ENCODE measurements at places on chromosomes 4 and X.

DNA sequence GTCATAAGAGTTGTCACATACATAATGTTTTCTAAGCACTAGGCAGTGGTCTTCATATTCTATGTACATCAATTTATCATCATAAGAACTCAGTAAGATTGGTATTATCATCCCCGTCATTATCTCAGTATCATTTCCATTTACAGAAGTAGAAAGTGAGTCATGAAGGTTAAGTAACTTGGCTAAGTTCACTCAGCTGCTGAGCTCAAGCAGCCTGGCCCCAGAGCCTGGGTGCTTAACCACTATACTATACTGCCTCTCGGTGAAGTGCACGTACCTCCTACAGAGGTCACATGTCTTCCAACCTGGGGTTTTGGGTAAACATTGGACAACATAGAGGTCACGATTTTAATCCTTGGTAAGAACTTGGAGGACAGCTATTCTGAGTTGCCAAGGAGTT is 161.5 kb upstream of the GATB start:
- no peak for DNase-seq

DNA sequence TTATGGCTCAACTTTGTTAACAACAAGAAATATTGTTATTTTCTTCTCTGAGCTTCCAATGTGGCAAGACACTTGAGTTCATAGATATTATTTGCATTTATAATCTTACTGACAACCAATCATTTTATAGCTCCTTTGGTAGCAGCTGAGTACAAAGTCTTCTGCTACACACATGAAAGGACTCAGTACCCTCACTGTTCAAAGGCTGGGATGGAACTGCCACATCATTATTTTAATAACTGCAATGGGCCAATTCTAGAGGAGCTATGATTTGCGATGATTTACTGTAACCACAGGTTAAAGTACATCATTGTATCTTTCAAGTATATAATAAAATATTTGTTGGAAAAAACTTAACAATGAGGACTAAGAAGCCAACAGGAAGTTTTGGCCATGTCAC is 10.9 kb downstream of the MTTP start:
- DNase-seq: no peak

- peak; percentile 44 for DNase-seq
Measured at GRCh38 chr4:185640811-185641675, 105.7 kb upstream of the PDLIM3 start.

DNA sequence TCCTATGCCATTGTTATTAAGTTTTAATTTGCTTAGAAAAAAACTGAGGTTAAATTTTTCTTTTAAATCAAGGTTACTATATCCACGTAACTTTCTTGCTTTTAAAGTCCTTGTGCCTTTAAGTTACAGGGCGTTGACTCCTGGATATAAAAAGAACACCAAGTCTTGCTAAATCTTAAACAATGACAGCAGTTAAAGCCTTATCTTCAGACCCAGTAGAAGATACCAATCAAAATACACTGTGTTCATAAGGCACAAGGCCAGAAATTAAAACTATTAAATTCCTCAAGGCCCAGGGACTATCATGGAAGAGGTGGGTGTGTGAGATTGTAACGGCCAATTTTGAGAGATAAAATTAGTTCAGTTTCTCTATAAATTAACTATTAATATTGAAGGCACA is 60.4 kb downstream of the PAGE2 start:
- no peak for DNase-seq

DNA sequence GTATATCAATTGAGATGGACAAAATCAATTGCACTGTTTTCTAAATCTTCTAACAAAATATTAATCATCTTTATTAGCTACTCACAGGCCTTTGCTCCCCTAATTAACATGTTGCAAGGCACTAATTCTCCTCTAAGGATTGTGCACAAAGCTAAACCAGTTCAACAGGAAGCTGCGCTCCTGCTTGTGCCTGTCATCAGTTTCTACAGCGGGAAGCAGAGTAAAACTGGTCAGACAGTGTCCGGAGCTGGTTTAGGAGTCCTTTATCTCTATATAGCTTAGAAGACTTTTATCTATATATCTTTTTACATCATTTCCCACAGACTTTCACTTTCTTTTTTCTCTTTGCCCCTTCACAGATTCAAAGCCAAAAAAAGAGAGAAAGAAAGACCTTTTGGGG is 79.1 kb downstream of the ELOVL6 start:
- DNase-seq: no peak

- DNase-seq: no peak
Measured at GRCh38 chr4:7206385-7206784, 14.0 kb downstream of the SORCS2 start.

GRCh38 chr4:139606579-139607501 is 50.8 kb upstream of the SETD7 start:
- no peak for DNase-seq

- DNase-seq: no peak
Measured at GRCh38 chrX:132909643-132910042, 48.8 kb downstream of the HS6ST2 start.

DNA sequence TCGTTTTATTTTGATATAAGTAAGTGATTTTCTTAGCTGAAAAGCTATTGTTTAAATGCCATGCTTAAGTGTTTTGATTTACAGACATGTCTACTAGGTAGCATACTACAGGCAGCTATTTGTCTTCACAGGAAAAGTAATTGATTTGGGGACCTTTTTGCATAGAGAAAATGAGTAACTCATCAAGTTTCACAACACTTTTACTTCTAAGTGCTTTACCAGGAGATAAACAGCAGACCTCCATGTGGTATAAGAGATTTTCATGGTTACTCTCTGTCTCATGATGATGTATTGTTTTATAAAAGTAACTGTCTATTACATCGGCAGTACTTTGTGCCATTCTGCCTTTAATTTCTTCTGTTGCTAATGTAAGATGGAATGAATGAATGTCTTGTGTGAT is 28.7 kb downstream of the RBPJ start:
- no peak for DNase-seq

DNA sequence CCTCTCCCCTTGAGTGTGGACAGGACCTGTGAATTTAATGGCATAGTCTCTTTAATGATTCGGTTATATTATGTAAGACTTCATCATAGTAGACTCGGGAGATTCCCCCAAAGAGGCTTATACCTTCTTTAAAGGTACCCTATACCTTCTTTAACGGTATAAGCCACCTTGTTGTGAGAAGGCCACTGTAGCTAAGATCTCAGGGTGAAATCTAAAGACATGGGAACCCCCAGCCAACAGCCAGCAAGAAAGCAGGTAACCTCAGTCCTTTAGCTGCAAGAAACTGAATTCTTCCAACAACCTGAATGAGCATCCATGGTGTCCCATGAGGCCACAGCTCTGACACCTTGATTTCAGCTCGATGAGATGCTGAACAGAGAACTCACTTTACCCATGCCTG is 931 bp downstream of the DDX60 start:
- no peak for DNase-seq

- no peak for DNase-seq
Measured at GRCh38 chr4:8115916-8116315, 42.7 kb downstream of the ABLIM2 start.

DNA sequence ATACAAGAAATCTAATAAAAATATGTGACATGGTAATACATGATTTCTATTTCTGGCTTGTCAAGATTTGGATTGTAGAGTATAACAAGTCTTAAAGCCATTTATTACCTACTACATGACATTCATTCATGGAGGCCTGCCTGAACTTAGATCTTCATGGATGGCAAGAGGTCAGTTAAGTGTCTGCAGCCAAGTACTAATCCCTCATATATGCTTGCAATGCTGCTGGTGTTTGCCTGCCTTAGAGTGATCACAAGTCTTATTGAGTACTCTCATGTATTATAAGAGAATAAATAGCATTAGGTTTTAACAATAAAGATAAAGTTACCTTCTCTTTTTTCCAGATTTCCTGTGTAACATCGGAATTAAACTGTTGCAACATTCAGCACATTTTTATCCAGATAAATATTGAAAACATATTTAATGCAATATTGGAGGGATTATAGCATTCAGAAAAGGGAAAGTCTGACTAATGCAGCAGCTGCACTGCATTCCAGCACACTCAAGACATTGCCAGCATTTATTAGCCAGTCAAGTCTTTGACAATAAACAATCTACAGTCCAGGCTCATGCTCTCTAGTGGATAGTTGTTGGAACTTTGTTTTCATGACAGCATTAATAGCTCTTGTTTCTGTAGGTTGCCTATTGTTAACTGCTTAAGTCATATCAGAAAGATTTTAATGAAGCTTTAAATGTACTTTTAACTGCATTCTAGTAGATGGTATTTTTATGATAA is 737.1 kb downstream of the FAT4 start:
- DNase-seq: no peak

DNA sequence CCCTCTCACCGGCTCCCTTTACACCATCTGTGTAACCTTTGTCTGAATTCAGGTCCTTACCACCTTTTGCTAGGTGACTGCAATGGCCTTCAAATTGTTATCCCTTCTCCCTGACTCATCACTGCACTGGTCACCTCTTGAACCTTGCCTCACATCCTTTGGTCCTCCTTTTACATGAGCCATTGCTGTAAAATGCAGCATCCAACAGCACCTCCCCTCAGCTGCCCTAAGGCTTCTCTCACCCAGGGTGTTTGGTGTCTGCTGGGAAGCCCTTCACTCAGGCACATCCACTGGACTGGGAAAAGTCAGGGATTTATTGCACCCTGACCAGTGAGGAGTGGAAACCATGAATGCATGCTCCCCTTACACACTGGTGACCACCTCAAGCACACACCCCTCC is 192.5 kb upstream of the GATB start:
- DNase-seq: no peak

- no peak for DNase-seq
Measured at GRCh38 chr4:19455196-19455595, 796.5 kb upstream of the SLIT2 start.

DNA sequence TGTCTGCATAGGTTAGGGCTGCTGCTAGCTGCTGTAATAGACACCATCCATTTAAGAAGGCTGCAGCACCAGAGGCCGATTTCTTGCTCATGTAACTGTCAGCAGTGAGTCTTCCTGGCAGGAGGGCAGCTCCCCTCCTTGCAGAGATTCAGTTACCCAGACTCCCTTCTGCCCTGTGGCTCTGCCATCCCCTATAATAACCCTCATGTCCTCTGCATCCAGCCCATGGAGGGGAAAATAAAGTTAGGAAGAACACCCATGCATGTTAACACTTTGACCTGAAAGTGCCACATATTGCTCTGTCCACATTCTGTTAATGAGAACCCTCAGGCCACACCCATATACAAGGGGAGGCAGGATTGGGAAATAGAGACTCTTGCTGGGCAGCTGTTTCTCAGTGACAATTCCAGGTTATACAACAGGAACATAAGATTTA is 5.4 kb downstream of the STBD1 start:
- no peak for DNase-seq

- no peak for DNase-seq
Measured at GRCh38 chr4:76292730-76293129, 13.8 kb upstream of the STBD1 start.

DNA sequence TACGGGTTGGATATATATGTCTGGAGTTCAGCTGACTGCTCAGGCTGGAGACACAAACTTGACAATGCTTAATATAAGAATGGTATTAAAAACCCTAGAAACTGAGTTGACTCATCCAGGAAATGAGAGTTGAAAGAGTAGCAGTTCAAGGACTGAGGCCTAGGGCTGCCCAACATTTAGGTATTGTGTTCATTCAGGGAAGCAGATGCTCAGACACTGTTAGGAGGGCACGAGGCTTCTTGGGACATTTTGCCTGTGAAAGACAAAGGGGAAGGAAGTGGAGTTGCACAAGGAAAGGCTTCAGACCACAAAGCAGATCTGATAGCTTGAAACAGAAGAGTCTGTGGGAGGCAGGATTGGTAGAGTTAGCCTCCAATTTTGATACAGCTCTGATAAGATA is 52.0 kb upstream of the HS3ST1 start:
- peak; percentile 30 for DNase-seq

DNA sequence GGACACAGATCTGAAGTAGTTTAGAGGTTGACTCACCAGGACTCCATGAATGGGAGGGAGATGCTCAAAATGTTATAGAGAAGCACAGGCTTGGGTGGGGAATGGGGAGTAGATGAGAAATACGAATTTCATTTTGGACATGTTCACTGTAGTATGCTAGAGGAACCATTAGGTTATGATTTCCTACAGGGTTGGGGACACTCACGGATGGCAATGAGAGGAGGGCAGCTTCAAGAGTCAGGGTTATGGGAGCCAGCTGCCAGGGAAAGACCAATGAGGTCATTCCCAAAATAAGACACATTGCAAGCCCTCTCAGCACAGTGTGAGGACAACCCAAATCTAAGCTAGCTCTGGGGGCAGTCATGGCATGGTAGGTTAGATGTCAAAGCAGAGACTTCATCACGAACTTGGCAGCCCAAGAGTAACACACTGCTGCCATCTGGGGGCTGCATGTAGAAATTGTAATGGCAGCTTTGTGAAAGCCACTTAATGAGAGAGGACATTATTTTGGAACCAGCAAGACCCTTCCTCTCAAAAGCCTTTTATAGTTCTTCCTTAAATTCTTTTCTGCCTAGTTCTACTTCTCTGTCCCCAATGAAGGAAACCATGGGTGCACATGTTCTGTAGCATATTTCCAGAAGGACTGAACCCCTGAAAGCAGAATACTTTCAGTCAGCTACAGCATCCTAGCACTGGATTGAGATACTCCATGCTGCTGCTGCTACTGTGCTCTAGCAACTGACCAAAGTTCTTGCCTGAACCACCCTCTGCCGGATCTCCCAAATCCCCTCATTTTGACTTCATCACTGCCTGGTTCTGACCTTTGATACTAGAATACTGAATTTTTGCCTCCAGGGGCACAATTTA is 16.2 kb upstream of the ZCCHC12 start:
- DNase-seq: peak; percentile 10

GRCh38 chr4:43348591-43348990 is 456.1 kb downstream of the GRXCR1 start:
- no peak for DNase-seq

GRCh38 chr4:59195839-59196238 is 2004.3 kb upstream of the ADGRL3 start:
- no peak for DNase-seq

GRCh38 chr4:173420324-173420752 is 21.4 kb upstream of the SCRG1 start:
- DNase-seq: no peak

GRCh38 chr4:74189331-74190043 is 31.6 kb downstream of the MTHFD2L start:
- DNase-seq: no peak

- DNase-seq: no peak
Measured at GRCh38 chrX:78024349-78025059, 55.1 kb upstream of the PGAM4 start.

DNA sequence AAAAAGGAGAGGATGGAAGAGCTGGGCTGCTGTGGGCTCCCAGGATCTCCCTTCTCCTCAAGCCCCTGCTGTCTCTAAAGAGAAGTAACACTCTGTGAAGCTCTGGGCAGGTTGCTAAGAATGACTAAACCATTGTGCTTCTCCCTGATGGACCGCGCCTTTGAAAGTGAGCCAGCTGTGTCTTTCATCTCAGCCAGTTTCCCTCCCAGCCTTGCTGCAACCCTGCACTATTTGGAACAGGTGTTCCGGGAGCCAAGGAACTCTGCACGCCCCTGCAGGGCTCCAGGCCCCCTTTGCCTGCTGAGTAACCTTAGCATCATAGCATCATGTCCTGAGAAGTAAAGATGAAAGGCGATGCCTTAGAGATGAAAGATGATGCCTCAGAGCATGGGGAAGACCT is 39.7 kb downstream of the SMIM20 start:
- no peak for DNase-seq

GRCh38 chrX:129719931-129720530 is 18.7 kb upstream of the XPNPEP2 start:
- no peak for DNase-seq

Data from GM12864 (cell line).